PC-3 (cell line): ENCODE measurements at places on chromosomes 7 and 10. TPM values are rescaled to one million over a fixed set of nuclear protein-coding genes. Genes with fewer than 3 reads are reported as not detected.

ABHD11 gene
- total RNA-seq, result 38.6 and 41.4 TPM in 2 replicates

ADARB2 gene
- not detected in 2 replicates for total RNA-seq

SMO gene
- total RNA-seq, result 15.5 and 15.7 TPM in 2 replicates

GRCh38 chr10:3432081-3432825 lies 259.7 kb upstream of the PITRM1 start:
- DNase-seq, result no peak

- no peak for DNase-seq
Measured at GRCh38 chr7:147071536-147071935, 954.9 kb downstream of the CNTNAP2 start.
